Peyer's patch (tissue), 4 donors: ENCODE measurements at places on chromosomes 6 and 20.

- DNase-seq = no peak
Measured at GRCh38 chr20:63248835-63249591, 5.2 kb downstream of the NKAIN4 start.

- no peak for DNase-seq
Measured at GRCh38 chr6:35282472-35282871, 15.1 kb upstream of the DEF6 start.

GRCh38 chr6:73580247-73581149 lies 59.7 kb upstream of the EEF1A1 start:
- DNase-seq = peak; percentile 70

GRCh38 chr6:89035252-89036101 lies 45.1 kb upstream of the PNRC1 start:
- DNase-seq = peak; percentile 93

GRCh38 chr20:25606094-25606695 lies 17.6 kb downstream of the NANP start:
- DNase-seq = no peak

- no peak for DNase-seq
Measured at GRCh38 chr6:104860221-104860620, 502 bp upstream of the HACE1 start.
